ENCODE measurements at places on chromosomes 1 and 21.
A peak's percentile ranks its signal among the peaks of the same experiment; 100 is the strongest.

GRCh38 chr1:59104191-59104760 is 192.6 kb upstream of the FGGY start:
- DNase-seq, result no peak

GRCh38 chr1:36842448-36842847 is 191.9 kb downstream of the GRIK3 start:
- DNase-seq, result no peak

DNA sequence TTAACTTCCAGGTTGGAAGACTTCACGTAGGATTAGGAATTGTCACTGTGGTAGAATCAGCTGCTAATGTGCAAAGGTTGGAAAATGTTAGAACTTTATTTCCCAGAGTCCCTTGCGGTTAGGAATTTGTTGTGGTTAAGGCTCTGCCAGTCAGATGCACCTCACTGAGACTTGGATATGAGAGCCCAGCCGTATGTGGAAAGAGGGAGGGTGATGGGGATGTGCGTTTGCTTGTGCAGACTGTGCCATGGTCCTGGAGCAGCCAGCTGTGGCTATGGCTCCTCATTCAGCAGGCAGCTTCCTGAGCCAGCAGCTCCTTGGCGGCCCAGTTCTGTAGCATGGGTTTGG is 12.5 kb downstream of the S100A10 start:
- no peak for DNase-seq

- no peak for DNase-seq
Measured at GRCh38 chr1:6197746-6198427, 1.5 kb downstream of the RPL22 start.

DNA sequence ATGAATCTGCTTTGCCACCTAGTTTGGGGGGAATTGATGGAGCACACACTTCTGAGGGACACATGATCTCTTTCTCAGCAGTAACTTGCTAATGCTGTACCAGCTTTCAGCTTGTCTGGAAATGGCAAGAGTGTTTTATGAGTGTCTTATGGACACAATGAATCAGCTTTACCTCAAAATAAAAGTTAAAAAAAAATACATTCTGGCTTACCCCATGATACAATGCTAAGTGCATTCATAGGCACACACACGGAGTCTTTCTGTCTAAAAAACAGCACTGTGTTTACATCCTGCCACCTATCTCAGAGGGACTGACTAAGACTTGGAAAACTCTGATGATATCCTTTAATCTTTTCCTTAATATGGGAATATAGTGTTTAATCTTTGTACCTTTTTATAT is 455.5 kb upstream of the ADAMTS5 start:
- DNase-seq, result no peak

DNA sequence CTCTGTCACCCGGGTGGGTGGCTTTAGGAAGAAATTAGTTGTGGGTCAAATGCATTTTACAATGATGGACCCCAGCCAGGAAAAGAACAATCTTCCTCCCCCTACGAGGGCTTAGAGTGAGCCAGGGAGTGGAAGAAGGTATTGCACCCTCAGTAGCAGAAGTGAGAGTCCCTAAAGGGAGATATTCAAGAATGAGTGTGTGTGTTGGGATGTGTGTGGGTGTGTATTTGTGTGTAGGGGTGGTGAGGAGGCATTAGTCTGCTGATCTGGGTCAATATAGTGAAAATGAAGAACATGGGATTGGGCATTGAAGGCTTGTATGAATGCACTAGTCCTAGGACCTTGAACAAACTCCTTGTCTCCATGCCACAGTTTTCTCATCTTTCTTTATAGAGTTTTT is 85.2 kb upstream of the RUNX1 start:
- no peak for DNase-seq

GRCh38 chr1:95118710-95119109 is 1.6 kb downstream of the TLCD4 start:
- DNase-seq, result no peak

DNA sequence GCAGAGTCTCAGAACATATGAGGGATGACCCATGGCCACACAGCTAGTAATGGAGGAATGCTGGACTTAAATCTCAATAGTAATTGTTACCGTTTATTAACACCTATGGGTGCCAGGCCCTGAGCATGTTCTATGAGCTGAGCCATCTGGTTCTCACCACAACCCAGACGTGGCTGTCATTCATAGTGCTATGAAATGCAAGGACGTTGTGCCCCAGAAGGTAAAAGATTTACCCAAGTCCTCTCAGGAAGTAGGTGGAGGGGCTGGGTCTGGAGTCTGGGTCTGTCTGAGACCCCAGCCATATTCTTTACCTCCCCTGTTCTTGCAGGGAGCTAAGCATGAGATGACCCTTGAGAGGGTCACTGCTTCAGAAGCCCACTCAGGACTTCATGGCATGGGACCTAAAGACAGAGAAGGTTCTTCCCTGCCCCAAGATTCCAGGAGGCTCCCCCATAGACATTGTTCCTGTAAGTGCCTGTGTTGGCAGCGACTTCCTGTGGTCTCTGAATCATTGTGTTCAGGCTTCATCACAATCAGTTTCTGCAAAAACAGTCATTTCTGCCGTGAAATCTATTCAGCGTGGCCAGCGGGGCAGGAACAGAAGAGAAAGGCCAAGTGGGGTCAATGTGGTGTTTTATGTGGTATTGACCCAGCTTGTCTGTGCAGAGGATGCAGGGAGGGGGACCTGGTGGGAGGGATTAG is 475.4 kb downstream of the PTPRU start:
- no peak for DNase-seq

- DNase-seq, result peak; percentile 81
Measured at GRCh38 chr1:161044908-161045735, 655 bp downstream of the USF1 start.

- DNase-seq, result peak; percentile 88
Measured at GRCh38 chr1:28926629-28927265, 12.4 kb downstream of the EPB41 start.
